ENCODE measurements at places on chromosomes 5 and 9.

DNA sequence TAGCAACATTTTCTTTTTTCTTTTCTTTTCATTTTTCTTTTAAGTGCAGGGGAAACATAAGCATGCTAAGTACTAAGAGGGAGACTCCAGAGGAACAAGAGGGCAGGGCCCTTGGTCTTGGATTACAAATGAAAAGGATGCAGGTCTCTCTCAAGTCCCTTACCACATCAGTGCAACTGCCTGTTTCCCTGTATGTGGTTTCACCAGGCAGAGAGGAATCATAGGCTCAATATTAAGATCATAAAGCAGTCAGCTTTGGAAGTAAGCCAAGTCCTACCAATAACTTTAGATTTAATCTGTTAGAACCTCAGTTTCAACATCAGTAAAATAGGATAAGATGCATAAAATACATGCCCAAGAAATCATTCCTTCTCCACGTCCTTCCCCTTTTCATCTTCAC is 422.7 kb upstream of the PAPPA start:
- H3K4me1 ChIP-seq = no peaks in the 10 kb centered on the region
- no peak overlapping the region for H3K4me3 ChIP-seq
- peak overlapping the region; percentile 15 for H3K27ac ChIP-seq
- no peaks in the 10 kb centered on the region for H3K36me3 ChIP-seq
- H3K27me3 ChIP-seq = no peaks in the 10 kb centered on the region

DNA sequence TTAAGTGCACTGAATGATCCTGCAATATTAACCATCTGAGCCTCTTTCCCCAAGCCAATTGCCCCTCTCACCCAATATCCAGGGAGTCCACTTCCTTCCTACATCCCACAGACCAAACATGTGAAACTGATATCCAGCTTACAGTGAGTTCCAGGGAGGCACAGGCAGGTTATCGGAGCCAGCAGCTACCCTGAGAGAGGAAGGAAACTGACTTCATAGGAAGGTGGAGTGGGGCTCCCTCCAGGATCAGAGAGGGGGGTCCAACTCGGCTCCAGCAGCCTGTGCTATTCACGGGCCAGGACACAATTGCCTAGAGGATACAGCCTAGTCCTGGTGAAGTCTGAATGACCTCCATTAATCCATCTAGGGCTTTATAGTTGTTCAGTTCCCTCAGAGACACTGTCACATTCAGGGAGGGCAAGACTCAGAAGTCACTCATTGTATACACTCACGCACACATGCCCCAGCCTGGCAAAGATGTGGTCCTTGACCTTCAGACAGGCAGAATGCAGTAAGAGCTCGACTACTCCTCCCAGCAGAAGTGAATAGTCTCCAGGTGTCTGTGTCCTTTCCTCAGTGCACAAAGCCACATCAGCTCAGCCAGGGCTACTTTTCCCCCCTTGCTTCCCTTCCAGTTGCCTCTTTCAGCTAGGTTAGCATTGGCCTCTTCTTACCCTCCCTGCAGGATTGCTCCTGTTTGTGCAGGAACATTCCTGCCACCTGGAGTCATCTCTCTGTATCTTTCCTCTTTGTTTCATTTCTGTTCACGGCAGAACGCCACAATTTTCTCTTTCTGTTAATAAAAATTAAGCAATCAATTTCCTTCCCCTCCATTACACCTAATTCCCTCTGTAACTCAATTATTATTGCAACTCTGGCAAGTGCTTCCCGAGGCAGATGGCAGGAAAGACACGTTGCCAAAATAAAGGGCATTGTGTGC is 501.7 kb downstream of the ARHGEF28 start:
- DNase-seq = peak; percentile 53
- no peaks in the 10 kb centered on the region for H3K27me3 ChIP-seq
- no peak overlapping the region for H3K4me3 ChIP-seq
- no peaks in the 10 kb centered on the region for H3K36me3 ChIP-seq
- H3K4me1 ChIP-seq = peaks cover 15% of the 10 kb centered on the region

- H3K4me3 ChIP-seq = no peak overlapping the region
- no peaks in the 10 kb centered on the region for H3K36me3 ChIP-seq
- no peak overlapping the region for H3K27ac ChIP-seq
- H3K4me1 ChIP-seq = peaks cover 6% of the 10 kb centered on the region
- H3K27me3 ChIP-seq = peaks cover 2% of the 10 kb centered on the region
Observed at GRCh38 chr9:87494970-87495471, 2.6 kb upstream of the DAPK1 start.

GRCh38 chr9:116544896-116545295 is 142.2 kb upstream of the TRIM32 start:
- no peaks in the 10 kb centered on the region for H3K36me3 ChIP-seq
- no peak overlapping the region for H3K4me3 ChIP-seq
- peaks cover 25% of the 10 kb centered on the region for H3K4me1 ChIP-seq
- no peaks in the 10 kb centered on the region for H3K27me3 ChIP-seq
- DNase-seq = no peak

GRCh38 chr5:80569086-80569960 is 757 bp downstream of the ANKRD34B start:
- peak overlapping the region; percentile 39 for H3K4me3 ChIP-seq
- H3K4me1 ChIP-seq = peaks cover 5% of the 10 kb centered on the region
- DNase-seq = no peak

DNA sequence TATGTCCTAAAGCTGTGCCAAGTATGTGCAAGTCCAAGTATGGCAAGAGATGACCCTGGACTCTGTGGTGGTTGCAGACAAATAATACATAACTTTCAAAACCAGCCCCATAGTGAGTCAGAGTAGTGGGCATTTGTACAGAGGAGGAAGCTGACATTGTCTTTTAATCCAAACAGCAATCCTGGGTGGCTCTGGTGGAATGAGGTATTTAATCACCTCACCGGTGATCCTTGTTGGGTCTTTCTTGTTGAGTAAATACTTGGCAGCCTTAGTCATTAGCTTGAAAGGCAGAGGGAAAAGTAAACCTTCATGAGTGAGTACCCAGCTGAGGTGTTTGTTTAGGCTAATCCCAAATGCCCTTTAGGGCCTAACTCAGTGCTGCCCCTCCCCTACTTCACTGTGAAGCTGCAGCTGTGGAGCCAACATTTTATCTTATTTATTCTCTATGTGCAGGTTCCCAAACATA is 148.7 kb upstream of the SLC12A2 start:
- H3K27me3 ChIP-seq = no peaks in the 10 kb centered on the region
- H3K27ac ChIP-seq = peak overlapping the region; percentile 43
- H3K4me1 ChIP-seq = no peaks in the 10 kb centered on the region
- H3K4me3 ChIP-seq = no peak overlapping the region
- peak; percentile 70 for DNase-seq
- no peaks in the 10 kb centered on the region for H3K36me3 ChIP-seq

- no peaks in the 10 kb centered on the region for H3K36me3 ChIP-seq
- H3K4me3 ChIP-seq = no peak overlapping the region
- no peaks in the 10 kb centered on the region for H3K27me3 ChIP-seq
- peaks cover 18% of the 10 kb centered on the region for H3K4me1 ChIP-seq
- peak; percentile 93 for DNase-seq
Observed at GRCh38 chr5:672329-673160, 20.6 kb downstream of the TPPP start.

DNA sequence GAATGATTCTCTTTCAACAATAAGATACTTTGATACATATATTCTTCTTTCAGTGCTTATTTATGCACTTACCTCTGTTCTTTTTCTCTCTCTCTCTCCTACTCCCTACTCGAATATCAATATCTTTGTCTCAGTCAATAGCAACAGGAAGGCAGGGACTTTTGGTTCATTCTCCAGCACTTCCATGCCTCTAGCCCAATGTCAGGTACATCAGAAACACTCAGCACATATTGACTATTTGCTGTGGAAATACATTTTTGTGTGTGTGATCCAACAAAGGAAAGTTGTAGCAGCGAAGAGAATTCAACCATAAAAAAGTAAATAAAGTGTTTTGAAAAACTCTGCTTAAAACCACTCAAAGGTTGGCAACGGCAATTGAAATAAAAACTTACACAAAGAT is 12.6 kb downstream of the DIRAS2 start:
- no peak overlapping the region for H3K4me3 ChIP-seq
- H3K4me1 ChIP-seq = no peaks in the 10 kb centered on the region
- H3K27me3 ChIP-seq = peaks cover 4% of the 10 kb centered on the region
- no peak overlapping the region for H3K27ac ChIP-seq

GRCh38 chr5:111996574-111996973 is 239.6 kb upstream of the NREP start:
- H3K36me3 ChIP-seq = no peaks in the 10 kb centered on the region
- H3K27ac ChIP-seq = no peak overlapping the region
- no peaks in the 10 kb centered on the region for H3K4me1 ChIP-seq
- H3K27me3 ChIP-seq = no peaks in the 10 kb centered on the region
- no peak overlapping the region for H3K4me3 ChIP-seq

DNA sequence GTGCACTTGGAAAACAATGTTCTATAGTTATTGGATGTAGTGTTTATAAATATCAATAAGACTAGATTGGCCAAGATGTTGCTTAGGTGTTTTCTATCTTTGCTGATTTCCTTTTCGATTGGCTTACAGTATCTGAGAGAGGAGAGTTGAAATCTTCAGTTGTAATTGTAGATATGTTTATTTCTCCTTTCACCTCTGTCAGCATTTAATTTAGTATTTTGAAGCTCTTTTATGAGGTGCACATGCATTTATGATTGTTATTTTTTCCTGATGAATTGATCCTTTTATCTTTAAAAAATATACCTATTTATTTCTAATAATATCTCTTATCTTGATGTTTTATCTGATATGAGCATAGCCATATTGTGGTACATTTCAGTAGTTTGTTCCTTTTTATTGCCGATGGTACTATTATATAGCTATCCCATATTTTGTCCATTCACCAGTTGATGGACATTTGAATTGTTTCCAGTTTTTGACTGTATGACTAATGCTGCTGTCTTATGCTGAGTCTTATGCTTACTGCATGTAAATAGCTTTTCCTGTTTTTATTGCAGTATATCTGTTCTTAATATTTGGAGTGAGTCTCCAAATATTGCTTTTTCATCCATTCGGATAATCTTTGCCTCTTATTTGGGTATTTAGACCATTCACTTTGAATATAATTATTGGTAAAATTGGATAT is 34.7 kb downstream of the ERCC6L2 start:
- no peaks in the 10 kb centered on the region for H3K36me3 ChIP-seq
- no peak for DNase-seq
- no peaks in the 10 kb centered on the region for H3K4me1 ChIP-seq
- H3K27ac ChIP-seq = no peak overlapping the region
- H3K27me3 ChIP-seq = no peaks in the 10 kb centered on the region
- no peak overlapping the region for H3K4me3 ChIP-seq

DNA sequence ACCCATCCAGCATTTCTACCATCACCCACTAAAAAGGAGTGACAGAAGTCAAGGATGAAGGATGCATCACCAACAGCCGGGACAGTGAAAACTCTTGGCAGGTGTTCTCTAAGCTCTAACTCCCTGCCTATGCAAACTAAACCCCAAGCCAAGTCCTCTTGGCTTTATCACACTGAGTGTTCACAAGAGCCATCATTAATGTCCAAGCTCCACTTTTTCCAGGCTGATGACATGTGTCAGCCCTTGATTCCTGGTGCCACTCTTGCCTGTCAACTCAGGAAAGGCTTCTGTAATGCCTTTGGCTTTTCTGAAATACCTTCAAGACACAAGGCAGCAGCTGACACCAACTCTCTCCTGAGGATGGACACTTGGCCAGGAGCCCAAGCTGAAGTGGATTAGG is 86.9 kb downstream of the NR6A1 start:
- no peak overlapping the region for H3K4me3 ChIP-seq
- no peaks in the 10 kb centered on the region for H3K36me3 ChIP-seq
- no peaks in the 10 kb centered on the region for H3K27me3 ChIP-seq
- DNase-seq = no peak
- H3K4me1 ChIP-seq = no peaks in the 10 kb centered on the region
- no peak overlapping the region for H3K27ac ChIP-seq

DNA sequence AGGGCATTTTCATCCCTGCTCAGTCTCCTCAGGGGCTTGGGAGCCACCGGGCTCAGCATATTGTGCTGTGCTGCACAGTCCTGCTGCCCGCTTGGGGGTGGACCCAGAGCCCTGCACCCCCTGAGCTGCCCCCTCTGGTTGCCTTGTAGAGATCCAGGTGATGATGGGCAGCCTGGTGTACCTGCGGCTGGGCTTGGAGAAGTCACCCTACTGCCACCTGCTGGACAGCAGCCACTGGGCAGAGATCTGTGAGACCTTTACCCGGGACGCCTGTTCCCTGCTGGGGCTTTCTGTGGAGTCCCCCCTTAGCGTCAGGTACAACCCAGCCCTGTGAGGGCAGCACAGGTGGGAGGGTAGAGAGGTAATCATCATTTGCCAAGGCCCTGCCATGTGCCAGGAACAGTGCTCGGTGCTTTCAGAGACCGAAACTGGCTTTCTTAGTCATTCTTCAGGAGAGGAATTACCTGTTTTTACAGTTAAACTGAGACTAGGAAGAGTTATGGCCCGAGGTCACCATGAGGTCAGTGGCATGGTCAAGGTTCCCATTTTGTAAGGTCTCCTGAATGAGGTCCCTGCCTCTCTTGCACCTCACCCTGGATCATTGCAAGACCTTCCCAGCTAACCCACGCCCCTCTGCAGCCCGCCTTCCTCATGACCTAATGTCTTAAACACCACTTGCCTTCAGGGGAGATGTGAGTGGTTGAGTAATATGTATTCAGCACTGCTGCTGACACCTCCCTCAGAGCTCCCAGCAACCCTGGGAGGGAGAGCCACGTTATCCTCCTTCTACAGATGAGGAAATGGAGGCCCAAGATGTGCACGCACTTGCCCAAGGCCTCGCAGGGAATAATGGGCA is 7.5 kb downstream of the NHP2 start:
- no peaks in the 10 kb centered on the region for H3K27me3 ChIP-seq
- H3K36me3 ChIP-seq = no peaks in the 10 kb centered on the region
- no peak overlapping the region for H3K27ac ChIP-seq

DNA sequence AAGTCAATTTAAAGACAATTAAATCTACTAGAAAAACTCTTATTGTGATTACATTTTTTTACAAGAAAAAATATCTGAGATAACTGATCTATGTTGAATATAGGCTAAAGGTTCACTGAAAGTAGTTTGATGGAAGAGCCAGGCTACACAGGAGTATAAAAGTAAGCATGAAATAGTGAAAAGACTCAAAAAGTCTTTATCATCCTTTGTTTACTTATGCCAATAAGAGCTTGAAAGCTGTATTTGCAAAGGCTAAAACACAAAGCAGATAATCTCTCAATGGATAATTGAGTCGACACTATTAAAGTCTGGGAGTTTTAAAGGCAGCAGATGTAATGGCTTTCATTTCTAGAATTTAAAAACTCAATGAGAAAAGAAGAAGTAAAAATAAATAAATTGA is 42.0 kb downstream of the SSBP2 start:
- no peak overlapping the region for H3K4me3 ChIP-seq
- no peaks in the 10 kb centered on the region for H3K27me3 ChIP-seq
- DNase-seq = no peak
- H3K4me1 ChIP-seq = no peaks in the 10 kb centered on the region
- H3K27ac ChIP-seq = no peak overlapping the region

- peak; percentile 57 for DNase-seq
- H3K27ac ChIP-seq = no peak overlapping the region
- no peaks in the 10 kb centered on the region for H3K27me3 ChIP-seq
- H3K4me1 ChIP-seq = peaks cover 2% of the 10 kb centered on the region
Observed at GRCh38 chr9:135474915-135475314, 4.7 kb upstream of the PPP1R26 start.
